ENCODE measurements at places on chromosomes 2 and 18.
A peak's percentile ranks its signal among the peaks of the same experiment; 100 is the strongest.

- DNase-seq, result peak; percentile 65
These were observed 126.2 kb upstream of the CAB39 start for GRCh38 chr2:230586328-230586982.

- DNase-seq, result no peak
These were observed 634.3 kb upstream of the FANCL start for GRCh38 chr2:58875436-58875835.

GRCh38 chr2:223210489-223210888 lies 158.5 kb downstream of the KCNE4 start:
- DNase-seq, result no peak

DNA sequence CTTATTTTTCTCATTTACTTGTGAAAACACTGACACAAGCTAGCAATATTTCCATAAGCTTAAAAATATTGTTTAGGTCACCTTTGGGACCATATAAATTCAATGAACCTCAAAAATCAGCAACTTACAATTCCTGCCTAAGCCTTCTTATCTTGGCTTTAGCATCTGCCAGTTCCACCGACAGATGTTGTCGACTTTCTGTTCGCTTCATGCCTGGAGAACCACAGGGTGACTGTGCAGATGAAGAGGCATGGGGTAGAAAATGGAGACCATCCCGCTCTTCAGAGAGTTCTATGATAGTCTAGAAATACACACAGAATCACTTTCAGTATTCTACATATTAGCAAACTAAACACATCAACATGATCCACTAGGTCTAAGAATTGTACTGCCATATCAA lies 64.2 kb downstream of the CCDC88A start:
- DNase-seq, result no peak

GRCh38 chr2:54955358-54956110 lies 94.7 kb downstream of the RTN4 start:
- no peak for DNase-seq

GRCh38 chr18:72612894-72613533 lies 68.9 kb upstream of the CBLN2 start:
- DNase-seq, result no peak

- DNase-seq, result no peak
These were observed 16.0 kb downstream of the EVX2 start for GRCh38 chr2:176067589-176068418.

- DNase-seq, result no peak
These were observed 130.5 kb upstream of the SLC1A4 start for GRCh38 chr2:64858541-64859311.

DNA sequence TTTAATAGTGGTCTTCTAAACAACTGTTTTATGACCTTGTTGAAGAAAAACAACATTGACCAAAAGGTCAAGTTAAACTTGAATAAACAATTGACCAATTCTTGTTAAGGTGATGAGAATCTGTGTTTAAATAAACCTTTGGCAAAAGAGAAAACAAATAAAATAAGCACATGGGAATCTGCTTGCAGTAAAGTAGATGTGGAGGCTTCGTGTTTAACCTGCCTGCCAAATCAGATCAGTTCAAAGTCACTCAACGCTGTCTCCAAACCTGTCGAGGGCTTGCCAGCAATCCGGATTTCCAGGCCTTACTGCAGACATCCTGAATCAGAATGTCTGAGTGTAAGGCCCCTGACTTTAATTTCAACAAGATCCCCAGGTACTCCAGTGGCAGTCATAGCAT lies 55.1 kb upstream of the AQP4 start:
- DNase-seq, result no peak

DNA sequence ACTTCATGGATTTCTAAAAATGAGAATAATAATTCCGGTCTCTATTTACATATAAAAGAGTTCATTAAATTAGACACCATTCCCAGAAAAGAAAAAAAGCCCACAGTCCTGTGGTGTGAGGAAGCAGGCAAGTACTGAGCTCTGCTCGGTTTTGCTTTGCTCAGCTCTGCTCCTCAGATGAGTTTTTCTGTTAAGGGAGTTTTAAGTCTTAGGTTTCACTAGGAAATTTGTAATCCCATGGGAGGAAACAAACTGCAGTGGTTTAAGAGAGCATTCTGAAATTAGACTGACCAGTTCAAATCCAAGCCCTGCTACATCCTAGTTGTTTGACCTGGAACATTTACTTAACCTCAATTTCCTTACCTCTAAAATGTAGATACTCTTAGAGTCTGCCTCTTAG lies 338.6 kb upstream of the MMADHC start:
- no peak for DNase-seq

DNA sequence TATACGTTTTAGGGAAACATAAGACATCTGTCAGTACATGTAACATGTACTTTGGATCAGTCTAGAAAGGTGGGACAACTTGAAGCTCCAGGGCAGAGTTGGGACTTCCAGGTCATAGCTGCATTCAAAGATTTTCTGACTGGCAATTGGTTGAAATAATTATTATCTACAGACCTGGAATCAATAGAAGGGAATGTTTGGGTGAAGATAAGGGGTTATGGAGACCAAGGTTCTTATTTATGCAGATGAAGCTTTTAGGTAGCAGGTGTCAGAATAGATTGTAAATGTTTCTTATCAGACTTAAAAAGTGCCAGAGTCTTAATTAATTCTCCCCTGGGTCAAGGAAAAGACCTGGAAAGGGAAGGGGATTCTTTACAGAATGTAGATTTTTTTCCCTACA lies 19.8 kb downstream of the RPIA start:
- no peak for DNase-seq

GRCh38 chr2:240269886-240270285 lies 129.4 kb upstream of the OTOS start:
- DNase-seq, result no peak

GRCh38 chr18:77084688-77085035 lies 47.9 kb downstream of the MBP start:
- DNase-seq, result no peak

- DNase-seq, result no peak
These were observed 9.9 kb downstream of the SLC3A1 start for GRCh38 chr2:44285174-44285573.

- peak; percentile 46 for DNase-seq
These were observed 41.9 kb downstream of the PRKD3 start for GRCh38 chr2:37282746-37283145.

DNA sequence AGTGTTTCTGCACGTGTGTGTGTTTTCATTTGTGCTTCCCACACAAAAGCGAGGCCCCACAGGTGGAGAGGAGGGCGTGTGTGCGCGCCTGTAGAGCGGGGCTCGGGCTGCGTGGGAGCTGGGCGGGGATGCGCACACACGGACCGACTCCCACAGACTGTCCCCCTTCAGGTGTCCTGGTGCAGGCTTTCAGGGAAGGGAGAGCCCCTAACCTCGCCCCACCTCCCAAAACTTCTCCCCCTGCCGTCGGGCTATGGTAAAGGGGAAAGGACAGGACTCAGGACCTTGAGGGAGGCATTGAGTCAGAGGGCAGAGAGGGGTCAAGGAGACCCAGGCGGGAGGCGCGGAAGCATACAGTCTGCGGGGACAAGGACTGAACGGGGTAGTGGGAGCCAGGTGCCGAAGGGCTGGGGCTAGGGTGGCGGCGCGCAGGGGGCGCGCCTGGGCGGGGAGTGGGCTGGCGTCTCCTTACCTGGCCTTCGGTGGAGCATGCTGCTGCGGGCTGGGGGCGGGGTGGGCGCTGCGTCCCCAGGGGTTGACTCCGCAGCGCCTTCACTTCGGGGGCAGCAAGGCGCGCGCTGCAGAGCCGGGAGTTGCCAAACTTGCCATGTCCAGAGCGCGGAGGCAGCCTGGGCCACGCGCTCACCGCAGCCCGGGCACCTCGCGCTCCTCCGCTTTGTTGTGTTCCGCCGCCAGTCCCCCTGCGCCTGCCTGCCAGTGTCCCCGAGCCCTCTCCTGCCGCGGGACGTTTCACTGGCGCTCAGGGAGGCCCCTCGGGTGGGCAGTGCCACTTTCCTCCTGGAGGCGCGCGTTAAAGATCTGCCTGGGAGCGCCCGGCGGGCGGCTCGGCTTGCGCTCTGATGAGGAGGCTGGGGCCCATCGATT lies 302.0 kb downstream of the NCKAP5 start:
- DNase-seq, result no peak

DNA sequence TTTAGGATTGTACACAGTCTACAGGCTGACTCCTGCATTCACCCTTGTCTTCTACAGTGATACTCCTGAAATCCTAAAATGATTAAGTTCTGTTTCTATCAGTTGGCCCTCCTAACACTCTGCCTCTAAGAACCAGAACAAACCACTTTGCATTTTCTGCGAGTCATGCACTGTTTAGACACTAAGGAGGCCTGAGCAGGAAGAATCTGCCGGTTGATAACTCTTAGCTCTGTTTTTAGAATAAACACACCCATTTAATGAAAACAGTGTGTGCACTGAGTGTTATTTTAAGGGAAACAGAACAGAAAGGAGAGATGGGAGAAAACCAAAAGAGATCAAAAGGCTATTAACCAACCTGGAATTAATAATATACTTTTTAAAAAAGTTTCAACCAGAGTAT lies 22.9 kb upstream of the SSB start:
- peak; percentile 70 for DNase-seq

DNA sequence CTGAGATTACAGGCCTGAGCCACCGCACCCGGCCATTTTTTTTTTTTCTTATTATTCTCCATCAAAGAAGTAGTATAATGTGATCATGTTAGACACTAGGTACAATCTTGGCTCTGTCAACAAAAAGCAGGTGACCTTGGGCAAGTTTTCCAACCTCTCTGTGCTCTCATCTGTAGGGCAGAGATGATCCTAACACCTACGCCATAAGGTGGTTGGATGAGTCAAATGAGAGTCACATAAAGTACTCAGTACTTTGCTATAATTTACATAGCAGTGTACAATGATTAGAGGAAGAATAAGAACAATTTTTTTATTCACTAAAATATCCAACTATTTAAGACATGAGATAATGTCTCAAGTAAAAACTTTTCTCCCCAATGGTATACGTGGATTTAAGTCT lies 128.6 kb downstream of the TGIF1 start:
- DNase-seq, result no peak

DNA sequence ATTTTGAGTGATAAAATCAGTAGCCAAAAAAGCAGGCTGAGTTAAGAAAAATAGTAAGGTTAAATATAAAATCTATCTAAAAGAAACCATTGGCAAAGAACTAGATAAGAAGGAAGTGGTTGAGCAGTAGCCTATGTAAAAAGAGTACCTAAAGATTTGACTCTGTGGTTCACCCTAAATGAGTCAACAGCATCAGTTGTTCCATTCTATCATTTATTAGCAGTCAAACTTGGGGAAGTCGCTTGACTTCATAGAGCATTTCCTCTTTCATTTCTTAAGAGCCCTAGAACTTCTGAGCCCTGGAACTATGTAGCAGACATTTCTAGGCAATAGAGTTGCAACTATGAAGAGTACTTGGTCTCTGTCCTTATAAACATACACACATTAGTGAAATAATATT lies 381.7 kb downstream of the NUP35 start:
- no peak for DNase-seq

DNA sequence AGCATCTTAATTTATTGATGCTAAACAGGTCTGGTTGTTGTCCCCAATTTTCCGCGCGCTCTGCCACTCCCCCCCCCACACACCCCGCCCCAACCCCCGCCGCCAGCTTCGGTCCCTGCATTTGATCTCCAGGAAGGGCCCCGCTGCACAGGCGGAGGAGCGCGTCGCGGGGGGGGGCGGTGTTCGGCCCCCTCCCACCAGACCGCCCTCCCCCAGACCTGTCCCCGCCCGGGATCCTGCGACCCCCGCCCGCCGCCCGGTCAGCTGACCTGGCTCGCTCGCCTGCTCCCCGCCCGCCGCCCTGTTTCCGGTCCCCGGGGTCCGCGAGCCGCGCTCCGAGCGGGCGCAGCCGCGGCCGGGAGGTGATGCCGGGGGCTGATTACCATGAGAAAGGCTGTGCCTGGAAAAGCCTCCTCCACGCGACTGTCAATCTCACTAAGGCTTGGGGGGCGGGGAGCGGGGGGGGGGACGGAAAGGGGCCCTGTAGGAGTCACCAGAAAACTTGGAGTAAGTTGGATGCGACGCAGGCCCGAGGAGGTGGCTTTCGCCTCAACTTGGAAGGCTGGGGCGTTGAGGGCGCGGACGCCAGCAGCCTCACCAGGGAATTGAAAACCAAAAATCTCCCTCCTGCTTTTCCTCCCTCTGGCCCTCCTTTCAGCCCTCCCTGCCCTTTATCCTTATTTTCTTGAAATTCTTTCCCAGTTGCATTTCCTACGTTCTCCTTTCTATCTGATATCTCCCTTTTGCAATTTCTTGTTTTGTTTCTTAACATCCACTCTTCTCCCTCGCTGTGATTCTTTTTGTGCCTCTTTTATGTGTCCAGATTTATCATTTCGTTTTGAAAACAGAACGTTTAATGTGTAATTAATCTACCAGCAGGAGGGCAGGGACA lies 4.4 kb upstream of the ZEB2 start:
- no peak for DNase-seq

- DNase-seq, result no peak
These were observed 89.4 kb upstream of the ASB18 start for GRCh38 chr2:236353594-236353942.

DNA sequence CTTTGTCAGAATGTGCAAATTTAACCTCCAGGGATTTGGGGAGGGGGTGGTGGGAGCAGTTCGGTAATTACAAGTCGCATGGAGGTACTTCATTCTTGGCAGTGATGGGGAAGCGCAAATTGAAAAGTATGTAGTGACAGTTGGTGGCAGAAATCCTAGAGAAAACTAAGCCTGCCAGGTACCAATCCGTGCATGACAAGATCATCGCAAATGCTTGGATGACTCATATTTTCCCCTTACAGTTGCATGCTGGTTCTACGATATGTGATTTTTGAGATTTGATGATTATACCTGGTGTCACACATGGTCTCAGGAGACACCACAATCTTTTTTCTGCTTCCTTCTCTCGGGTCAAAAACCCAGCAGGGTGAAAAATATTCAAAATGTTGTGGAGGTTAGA lies 479.7 kb upstream of the ID2 start:
- no peak for DNase-seq
